GM13976 (cell line): ENCODE measurements at places on chromosomes 6 and 20.

- peak; percentile 74 for DNase-seq
Observed at GRCh38 chr6:15491255-15491985, 171.4 kb downstream of the DTNBP1 start.

DNA sequence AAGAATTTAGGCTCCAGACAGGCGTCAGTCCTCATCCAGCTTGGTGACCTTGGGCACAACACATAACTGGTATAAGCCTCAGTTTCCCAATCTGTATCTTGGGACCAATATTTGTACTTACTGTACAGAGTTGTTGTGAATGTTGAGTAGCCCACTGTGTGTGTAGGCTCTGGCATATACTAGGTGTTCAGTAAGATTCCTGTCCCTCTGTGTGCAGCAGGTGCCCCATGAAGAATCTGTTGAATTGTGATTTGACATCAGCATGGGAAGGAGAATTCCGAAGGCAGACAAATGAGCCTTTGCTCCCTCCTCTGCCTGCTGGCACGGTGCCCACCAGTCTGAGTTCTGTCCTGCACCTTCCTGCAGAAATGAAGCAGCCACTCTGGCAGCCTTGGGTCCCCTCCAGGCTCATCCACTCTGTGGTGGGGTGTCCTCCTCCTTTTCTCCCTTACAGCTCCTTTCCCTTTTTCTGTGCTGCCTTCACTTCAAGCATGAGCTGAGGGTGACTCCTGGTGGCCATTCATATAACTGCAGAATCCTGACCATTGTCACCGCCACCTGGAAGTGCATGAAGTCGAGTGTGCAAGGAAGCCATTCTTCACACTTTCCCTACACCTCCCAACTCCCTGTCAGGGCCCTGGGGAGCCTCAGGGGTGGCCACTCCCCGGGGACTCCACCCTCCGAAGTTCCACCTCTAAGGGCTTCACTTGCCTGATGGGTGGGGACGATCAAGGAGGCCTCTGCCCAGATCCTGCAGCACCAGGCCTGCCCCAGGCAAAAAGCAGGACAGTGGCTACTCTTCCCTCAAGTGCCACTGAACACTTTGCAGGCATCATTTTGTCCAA is 48.2 kb downstream of the MRPL14 start:
- peak; percentile 78 for DNase-seq

- DNase-seq = no peak
Observed at GRCh38 chr6:127938701-127939100, 37.8 kb upstream of the THEMIS start.

- DNase-seq = no peak
Observed at GRCh38 chr6:16146028-16146427, 17.1 kb downstream of the MYLIP start.

DNA sequence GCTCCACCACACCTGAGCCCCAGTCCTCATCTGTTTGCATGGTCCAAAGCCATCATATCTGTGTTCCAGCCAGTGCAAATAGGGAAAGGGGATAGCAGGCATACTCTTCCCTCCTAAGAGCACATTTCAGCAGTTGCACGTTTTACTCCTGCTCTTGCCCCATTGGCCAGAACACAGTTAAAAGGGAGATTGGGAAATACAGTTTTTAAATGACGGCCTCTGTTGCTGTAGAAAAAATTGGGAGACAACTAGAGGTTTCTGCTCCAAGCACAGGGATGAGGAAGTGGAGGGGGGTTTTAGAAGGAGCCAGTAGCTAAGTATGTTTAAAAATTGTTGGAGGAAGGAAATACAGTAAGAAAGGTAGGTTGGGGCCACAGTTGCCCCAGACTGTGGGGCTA is 14.6 kb upstream of the STK35 start:
- no peak for DNase-seq

GRCh38 chr6:147468634-147469033 is 39.9 kb upstream of the SAMD5 start:
- no peak for DNase-seq

- DNase-seq = no peak
Observed at GRCh38 chr6:35328108-35328723, 14.1 kb upstream of the PPARD start.

DNA sequence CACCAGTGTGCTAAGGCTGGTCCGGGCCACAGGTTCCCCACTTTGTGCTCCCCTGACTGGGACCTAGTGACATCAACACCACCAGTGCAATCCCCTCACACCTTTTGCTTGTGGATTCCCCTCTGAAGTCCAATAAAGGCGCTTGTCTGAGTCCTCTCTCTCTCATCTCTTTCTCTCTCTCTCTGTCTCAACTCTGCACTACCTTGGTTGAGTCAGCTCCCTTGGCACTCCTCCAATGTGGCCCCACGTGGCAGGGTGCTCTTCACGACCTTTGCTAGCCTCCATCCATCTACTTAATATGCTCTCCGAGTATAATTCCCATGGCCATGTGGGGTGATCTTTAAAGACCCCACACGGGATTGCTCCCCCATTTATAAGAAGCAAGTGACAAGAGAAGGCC is 385.0 kb downstream of the CD83 start:
- no peak for DNase-seq

GRCh38 chr20:22795871-22796270 is 211.5 kb upstream of the FOXA2 start:
- DNase-seq = no peak

GRCh38 chr6:152720974-152721373 is 23.3 kb downstream of the MYCT1 start:
- no peak for DNase-seq

- peak; percentile 76 for DNase-seq
Observed at GRCh38 chr20:36399147-36399968, 93.2 kb downstream of the DLGAP4 start.

- no peak for DNase-seq
Observed at GRCh38 chr20:36318166-36318565, 12.0 kb downstream of the DLGAP4 start.

- no peak for DNase-seq
Observed at GRCh38 chr20:23146181-23146580, 60.1 kb upstream of the CD93 start.

DNA sequence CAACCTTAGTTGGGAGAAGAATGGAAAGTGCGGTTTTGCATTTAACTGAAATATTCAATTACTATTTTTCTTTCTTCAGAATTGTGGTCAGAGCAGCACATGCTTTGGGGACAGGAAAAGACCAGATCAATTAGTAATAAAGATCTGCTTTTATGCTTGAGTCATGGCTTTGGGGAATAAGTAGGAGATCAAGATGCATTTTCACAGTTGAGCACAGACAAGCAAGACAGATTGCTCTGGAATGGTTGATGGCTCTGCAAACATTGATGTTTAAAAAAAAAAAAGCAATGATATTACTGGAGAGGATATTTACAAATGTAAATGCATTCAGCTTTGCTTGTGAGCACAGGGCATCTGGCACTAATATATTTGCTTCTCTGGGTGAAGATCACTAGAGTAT is 224.4 kb upstream of the SASH1 start:
- DNase-seq = no peak
